ENCODE measurements at places on chromosomes 6 and 20.

DNA sequence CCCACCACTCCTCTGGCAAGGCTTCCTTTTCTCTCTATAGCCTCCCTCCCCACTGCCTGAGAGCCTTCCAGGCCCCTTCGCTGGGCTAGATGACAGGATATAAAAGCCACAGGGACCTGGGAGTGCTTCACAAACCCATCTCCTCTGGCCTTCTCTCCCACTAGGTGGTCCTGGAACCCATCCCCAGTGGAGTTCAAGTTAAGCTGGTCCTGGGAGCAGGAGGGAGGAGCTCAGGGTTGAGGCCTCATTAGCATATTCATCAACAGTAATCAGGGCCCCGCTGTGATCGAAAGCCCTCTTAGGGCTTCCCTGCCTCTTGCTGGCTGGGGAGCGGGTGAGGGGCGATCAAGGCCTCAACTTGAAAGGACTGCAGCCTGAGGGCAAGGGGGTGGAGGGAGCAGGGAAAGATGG, 9.1 kb downstream of the EBF4 start:
- no peak for DNase-seq

GRCh38 chr6:154457046-154457713, 53.3 kb downstream of the CNKSR3 start:
- no peak for DNase-seq

DNA sequence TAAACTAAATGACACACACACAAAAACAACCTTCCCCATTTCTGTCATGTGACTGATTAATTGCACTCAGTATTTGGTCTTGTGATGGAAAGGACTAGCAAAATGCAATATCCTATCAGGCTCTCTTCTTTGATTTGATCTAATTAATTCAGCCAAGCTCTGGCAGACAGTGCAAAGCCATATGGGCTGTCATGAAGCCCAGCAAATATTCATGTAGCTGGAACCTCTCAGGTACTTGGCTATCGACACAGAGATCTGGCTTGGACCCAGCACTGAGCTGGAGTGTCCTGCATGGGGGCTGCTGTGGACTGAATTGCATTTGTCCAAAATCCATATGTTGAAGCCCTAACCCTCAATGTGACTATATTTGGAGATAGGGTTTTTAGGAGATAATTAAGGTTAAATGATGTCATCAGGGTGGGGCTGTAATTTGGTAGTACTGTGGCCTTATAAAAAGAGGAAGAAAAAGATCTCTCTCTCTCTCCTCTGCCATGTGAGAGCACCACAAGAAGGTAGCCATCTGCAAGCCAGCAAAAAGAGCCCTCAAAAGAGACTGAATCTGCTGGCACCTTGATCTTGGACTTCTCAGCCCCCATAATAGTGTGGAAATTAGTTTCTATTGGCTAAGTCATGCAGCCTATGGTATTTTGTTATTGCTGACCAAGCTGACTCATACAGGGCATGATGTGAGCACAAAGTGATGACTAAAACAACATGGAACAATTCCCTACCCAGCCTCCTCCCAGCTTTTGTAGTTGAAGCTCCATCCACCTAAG, 77.1 kb downstream of the STMND1 start:
- no peak for DNase-seq

GRCh38 chr6:151213352-151213751, 26.4 kb upstream of the AKAP12 start:
- no peak for DNase-seq

GRCh38 chr6:70956451-70957283, at the start of gene B3GAT2:
Gene B3GAT2 (minus strand): TSS chr6:70957060. CDS start chr6:70956429, 631 bp downstream.
- DNase-seq = no peak

Data from GM18507 (cell line).